ENCODE measurements at places on chromosomes 11 and 22.

GRCh38 chr11:120908461-120909181 is 115.3 kb upstream of the TBCEL start:
- peak; percentile 42 for DNase-seq

GRCh38 chr11:112689851-112690250 is 271.4 kb upstream of the NCAM1 start:
- no peak for DNase-seq

DNA sequence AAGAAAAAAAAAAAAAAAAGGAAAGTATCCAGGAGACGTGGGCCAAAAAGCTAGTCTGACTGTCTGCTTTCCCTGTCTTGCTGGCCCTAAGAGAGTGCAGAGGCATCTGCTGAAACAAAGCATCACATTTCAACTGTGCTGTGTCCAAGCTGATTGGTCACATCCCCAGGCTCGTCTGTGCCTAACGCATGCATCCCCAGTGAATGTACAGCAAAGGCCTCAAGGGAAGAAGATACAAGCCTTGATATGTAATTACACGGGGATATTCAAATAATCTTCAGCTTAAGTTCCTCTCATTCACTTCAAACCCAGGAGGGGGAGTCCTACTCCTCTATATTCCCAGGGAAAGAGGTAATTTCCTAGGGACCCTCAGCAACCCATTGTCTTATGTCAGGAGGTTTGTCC is 5.4 kb upstream of the SORL1 start:
- no peak for DNase-seq

GRCh38 chr22:18977824-18978425 is 41.8 kb upstream of the PRODH start:
- no peak for DNase-seq

DNA sequence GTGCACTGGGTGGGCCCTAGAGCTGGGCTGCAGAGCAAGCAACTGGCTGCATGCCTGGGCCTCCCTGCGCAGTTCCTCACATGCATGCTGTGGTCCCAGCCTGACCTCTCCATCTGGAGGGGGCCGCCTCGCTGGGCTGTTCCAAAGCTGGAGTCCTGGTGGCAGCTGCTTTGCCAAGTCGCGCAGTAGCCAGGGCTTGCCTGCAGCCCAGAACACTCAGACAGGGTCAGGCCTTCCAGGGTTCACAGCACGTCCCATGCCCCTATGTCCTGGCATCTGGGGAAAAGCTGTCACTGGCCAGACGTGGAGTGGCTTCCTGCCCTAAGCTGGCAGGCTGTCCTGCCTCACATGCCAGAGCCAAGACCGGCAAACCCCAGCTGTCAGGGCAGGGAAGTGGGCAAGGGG is 16.5 kb upstream of the CDC42EP2 start:
- no peak for DNase-seq

DNA sequence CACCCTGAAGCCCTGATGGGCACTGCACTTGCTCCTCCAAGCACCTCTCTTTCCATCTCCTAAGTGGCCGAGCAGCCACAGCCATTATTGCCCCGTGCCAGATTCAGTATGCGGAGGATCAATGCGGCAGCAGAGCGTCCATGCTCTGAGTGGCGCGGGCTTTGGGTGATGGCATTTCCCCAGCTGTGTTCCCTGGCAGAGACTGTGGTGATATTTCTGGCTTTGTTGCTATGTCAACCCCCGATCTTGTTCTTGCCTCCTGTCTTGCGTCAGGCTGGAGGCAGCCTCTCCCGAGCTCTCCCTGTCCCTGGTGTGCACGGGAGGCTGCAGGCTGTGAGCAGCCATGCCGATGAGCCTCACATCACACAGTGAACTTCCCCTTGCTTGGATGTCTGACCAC is 1018.6 kb downstream of the TBC1D22A start:
- DNase-seq: no peak

GRCh38 chr11:14972581-14973495 is 687 bp upstream of the CALCA start:
- DNase-seq: no peak

- DNase-seq: no peak
These were observed 180.6 kb downstream of the TBC1D22A start for GRCh38 chr22:46942799-46943785.

DNA sequence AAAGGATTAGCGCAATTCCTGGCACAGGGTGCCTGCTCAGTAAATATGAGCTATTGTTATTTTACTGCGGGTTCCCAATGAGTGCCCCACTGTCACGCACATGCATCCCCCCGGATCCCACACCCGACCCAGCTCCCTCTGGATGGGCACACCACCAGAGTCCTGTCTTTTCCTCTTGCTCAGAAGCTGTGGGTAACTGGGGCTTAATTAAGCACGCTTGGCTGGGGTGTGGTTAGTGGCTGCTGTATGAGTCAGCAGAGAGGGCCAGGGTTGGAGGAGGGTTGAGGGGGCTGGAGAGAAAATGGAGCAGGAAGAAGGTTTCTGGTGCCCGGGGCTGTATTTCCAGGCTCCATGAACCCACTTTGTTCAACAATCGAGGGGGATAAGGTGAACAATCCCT is 30.3 kb upstream of the NECTIN1 start:
- no peak for DNase-seq

DNA sequence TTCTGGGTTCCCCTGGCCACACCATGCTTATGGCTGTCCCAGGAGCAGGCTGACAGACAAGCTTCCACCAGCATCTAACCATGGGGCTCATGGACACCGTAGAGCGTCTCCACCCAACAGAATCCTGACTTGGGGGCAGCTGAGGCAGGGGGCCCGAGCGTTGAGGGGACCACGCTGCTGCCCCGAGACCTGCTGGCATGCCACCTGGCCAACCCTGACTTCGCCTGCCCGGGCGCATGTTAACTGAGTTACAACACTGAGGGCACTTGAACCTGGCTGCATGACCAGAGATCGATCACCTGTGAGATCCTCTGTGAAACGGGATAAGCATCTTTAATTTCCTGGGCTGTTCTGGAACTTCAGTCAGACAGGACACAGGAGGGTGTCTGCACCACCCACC is 13.7 kb downstream of the PPM1F start:
- DNase-seq: no peak

DNA sequence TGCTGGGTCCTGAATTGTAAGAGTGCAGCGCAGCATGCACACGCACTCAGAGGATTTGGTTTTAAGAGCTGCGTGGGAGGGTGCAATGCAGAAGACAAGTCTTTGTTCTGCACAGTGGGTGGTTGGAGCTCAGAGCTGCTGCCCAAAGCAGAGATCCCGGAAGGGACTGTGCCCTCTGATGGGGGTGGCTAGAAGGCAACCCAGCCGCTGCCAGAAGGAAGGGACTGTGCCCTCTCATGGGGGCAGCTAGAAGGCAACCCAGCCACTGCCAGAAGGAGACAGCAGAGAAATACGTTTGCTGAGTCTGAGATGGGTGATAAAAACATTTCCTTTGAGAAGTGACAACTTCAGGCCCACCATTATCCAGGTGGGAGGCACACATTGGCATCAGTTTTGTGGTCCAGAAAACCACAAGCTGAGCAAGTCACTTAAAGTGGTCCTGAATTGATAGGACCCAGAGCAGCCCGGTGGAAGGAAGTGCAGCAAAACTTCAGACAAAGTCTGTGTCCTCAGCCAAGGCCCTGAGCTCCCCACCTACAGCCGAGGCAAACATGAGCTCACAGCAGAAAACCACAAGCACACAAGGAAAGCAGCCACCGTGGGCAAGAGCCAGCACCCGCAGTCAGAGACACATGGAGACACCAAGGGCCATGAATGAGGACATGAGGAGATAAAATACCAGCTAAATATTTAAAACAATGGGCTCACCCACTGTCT is 4.3 kb downstream of the KRTAP5-6 start:
- DNase-seq: peak; percentile 40

- no peak for DNase-seq
These were observed 23.8 kb downstream of the CAPRIN1 start for GRCh38 chr11:34075178-34075820.

GRCh38 chr11:34587282-34587677 is 33.6 kb upstream of the EHF start:
- no peak for DNase-seq

DNA sequence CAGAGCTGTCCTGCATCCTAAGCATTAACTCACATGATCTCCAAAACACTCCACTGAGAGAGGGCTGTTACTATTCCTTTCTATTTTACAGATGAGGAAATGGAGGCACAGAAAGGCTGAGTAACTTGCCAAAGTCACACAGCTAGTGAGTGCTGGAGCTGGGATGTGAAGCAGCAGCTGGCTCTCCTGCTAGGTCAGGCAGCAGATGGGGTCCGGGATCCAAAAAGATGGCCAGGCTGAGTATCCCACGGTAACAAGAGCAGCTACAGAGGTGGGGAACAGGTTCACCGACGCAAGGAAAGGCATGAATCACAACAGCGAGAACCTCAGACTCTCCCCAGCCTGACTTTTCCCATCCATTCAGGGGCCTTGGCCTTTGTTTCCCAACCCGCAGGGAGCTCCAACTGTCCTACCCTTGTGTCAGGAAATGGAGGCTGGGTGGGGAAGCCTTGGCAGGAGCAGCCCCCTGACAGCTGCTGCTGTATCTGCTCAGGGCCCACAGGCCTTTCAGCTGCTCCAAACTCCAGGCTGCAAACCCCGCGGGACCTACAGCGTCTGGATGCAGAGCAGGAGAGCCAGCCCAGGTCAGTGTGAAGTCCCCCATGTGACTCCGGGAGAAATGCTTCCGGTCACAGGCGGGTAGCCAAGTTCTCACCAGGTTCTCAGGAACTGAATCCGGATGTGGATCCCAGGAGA is 29.5 kb downstream of the DKK3 start:
- no peak for DNase-seq

- DNase-seq: no peak
These were observed 4.7 kb upstream of the RAD9A start for GRCh38 chr11:67387069-67387468.

GRCh38 chr11:73916435-73916834 is 34.4 kb upstream of the DNAJB13 start:
- DNase-seq: no peak

DNA sequence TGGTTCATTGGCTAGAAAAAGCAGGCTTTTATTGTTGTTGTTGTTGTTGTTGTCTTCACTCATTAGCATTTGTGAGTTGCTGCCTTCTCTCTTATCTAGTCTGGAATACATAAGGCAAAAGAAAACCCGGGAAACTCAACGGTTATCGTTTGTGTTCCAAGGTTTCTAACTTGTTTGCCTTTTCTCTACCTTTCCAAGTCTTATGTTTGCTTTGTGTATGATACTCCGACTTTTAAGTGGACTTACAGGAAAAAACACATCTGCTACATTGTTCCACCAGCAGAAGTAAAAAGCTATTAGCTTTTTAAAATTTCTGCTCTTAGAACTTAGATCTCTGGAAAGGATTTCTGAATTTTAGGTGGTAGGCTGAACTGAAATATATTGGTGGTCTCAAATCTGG is 27.0 kb upstream of the HIKESHI start:
- no peak for DNase-seq
